ENCODE measurements at places on chromosomes 16 and 17. TPM values are rescaled to one million over a fixed set of nuclear protein-coding genes. Genes with fewer than 3 reads are reported as not detected.

GRCh38 chr16:89563639-89564392, 3.3 kb downstream of the RPL13 start:
- DNase-seq = no peak

- DNase-seq = no peak
These were observed 836.1 kb upstream of the CDH8 start for GRCh38 chr16:62872339-62872738.

DNA sequence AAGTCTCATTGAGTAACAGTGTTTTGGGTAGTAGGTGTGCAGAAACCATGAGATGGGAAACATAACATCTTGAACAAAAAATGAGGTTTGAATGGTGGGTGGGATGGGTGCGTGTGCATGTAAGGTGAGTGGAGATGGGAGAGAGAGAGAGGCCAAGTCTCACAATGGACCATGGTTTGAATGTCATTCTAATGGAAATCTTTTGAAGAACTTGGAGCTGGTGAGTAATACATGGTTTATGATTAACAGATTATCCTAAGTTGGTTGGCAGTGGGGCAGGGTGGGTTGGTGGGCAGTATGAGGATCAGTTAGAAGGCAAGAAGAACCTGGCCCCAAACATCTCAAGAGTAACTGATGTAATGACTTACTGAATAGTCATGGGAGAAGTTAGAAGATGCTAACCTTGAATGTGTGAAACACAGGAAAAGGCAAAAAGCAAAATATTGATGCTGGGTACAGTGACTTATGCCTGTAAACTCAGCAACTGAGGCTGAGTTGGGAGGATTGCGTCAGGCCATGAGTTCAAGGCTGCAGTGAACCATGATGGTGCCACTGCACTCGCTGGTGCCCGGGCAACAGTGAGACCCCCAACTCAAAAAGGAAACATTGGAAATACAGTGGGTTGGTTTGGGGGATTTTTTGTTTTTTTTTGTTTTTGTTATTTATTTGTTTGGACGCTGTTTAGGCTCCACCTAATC, 32.7 kb downstream of the ZNF207 start:
- DNase-seq = no peak

GRCh38 chr17:64739316-64740058, 77.4 kb upstream of the SMURF2 start:
- DNase-seq = peak; percentile 34

GRCh38 chr16:67846063-67846319, 742 bp upstream of the NUTF2 start:
- DNase-seq = no peak

The IL21R gene
- total RNA-seq = 0.29 TPM

The SRCIN1 gene
- 11.9 TPM for total RNA-seq

The MRPL45 gene
- 37.3 TPM for total RNA-seq

- DNase-seq = no peak
These were observed 137.2 kb downstream of the SHISA9 start for GRCh38 chr16:13038591-13038990.

Data from type B pancreatic cell (in vitro differentiated cells).